Psoas muscle (tissue), 8 donors: ENCODE measurements at places on chromosomes 3 and 15. TPM values are rescaled to one million over a fixed set of nuclear protein-coding genes. Genes with fewer than 3 reads are reported as not detected.
A peak's percentile ranks its signal among the peaks of the same experiment; 100 is the strongest.

DNA sequence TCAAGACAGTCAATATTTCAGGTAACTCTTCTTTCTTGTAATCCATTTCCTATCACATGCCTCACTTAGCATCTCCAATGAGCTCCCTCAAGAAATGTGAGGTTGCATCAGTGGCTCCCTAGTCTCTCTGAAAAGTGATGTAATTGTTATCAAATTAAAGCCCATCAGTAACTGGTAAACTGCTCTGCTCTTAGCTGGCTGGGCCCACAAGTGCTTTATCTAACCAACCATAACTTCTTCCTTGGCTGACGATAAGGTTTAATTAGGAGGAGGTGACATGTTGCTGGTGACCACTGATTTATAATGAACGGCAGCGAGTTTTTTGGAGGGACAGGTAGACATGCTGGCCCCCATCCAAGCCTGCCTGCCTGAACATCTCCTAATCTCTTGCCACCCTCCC, 79.6 kb downstream of the RTP4 start:
- no peak overlapping the region for H3K27ac ChIP-seq
- DNase-seq, result no peak
- H3K27me3 ChIP-seq, result no peaks in the 10 kb centered on the region
- no peaks in the 10 kb centered on the region for H3K4me1 ChIP-seq
- H3K36me3 ChIP-seq, result no peaks in the 10 kb centered on the region

GRCh38 chr3:179768080-179768479, 115.2 kb downstream of the USP13 start:
- H3K27ac ChIP-seq, result no peak overlapping the region
- no peaks in the 10 kb centered on the region for H3K4me1 ChIP-seq
- peaks cover 100% of the 10 kb centered on the region for H3K36me3 ChIP-seq
- H3K27me3 ChIP-seq, result no peaks in the 10 kb centered on the region
- no peak overlapping the region for H3K4me3 ChIP-seq

GRCh38 chr15:61049934-61050333, 179.2 kb downstream of the RORA start:
- H3K4me3 ChIP-seq, result no peak overlapping the region
- no peak for DNase-seq
- H3K27me3 ChIP-seq, result no peaks in the 10 kb centered on the region
- H3K36me3 ChIP-seq, result no peaks in the 10 kb centered on the region
- no peak overlapping the region for H3K27ac ChIP-seq
- H3K4me1 ChIP-seq, result peaks cover 12% of the 10 kb centered on the region

DNA sequence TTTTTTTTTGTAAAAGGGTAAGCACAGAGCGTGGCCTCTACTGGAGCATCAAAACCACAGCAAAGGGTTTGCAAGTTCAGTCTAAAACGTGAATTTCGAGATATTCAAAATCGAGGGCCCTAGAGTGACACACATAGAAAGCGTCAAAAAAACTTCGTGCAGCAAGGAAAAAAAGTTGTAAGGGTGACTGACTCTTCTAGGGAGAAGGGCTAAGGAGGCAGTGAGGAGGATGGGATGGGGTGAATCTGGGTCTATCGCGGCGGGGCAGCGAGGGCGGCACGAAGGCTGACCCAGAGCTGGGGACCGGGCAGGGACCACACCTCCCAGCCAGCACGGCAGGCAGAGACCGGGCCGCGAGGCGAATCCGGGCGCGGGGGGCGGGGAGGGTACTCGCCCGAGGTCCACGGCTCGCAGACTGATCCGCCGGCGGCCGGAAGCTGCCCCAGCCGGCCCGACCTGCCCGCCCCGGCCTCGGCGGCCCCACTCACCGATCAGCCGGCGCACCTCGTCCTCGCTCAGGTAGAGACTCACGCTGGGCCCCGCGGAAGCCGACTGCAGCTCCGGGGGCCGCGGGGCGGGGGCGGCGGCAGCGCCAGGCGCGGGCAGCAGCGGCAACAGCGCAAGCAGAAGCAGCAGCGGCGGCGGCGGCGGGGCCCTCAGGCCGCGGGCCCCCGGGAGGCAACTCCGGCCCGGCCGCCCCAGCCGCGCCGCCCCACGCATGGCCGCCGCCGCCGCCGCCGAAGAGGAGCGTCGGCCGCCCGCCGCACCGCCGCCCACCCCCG, 533 bp downstream of the RYK start:
- no peaks in the 10 kb centered on the region for H3K27me3 ChIP-seq
- H3K4me1 ChIP-seq, result peaks cover 28% of the 10 kb centered on the region
- peak overlapping the region; percentile 95 for H3K27ac ChIP-seq
- peak; percentile 78 for DNase-seq
- H3K4me3 ChIP-seq, result peak overlapping the region; percentile 87
- no peaks in the 10 kb centered on the region for H3K36me3 ChIP-seq

DNA sequence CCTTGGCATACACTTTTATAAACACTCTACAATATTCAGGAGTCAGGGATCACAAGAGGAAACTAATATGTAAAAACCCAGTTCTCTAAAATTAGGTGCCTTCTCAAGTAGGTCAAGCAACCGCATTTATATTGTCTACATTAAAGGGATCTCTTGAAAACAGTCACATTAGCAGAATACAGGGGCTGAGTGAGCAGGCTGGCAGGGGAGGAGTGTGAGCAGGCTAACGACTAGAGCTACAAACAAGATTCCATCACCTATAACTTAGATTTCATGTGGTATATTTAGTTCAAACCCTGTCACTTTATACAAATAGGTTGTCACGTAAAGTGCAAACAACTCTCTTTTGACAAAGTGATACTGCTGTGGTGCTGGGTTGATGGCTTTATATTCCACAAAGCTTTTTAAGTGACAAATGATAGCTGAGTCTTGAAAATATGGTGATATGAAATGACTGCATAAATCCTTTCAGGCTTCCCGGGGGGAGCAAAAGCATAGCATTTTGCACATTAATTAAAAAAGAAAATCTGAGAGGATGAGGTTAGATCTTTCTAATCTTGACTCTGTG, 937.9 kb downstream of the FHIT start:
- no peaks in the 10 kb centered on the region for H3K27me3 ChIP-seq
- no peak overlapping the region for H3K4me3 ChIP-seq
- H3K27ac ChIP-seq, result no peak overlapping the region
- no peak for DNase-seq
- no peaks in the 10 kb centered on the region for H3K36me3 ChIP-seq

GRCh38 chr15:22863356-22863755, 24.9 kb downstream of the NIPA2 start:
- no peak overlapping the region for H3K27ac ChIP-seq
- no peaks in the 10 kb centered on the region for H3K27me3 ChIP-seq
- H3K4me3 ChIP-seq, result no peak overlapping the region
- peaks cover 4% of the 10 kb centered on the region for H3K4me1 ChIP-seq

- H3K36me3 ChIP-seq, result no peaks in the 10 kb centered on the region
- H3K4me1 ChIP-seq, result no peaks in the 10 kb centered on the region
- H3K27me3 ChIP-seq, result no peaks in the 10 kb centered on the region
- H3K27ac ChIP-seq, result no peak overlapping the region
- DNase-seq, result no peak
These were observed 76.0 kb upstream of the SLC25A26 start for GRCh38 chr3:66144568-66145407.

- no peaks in the 10 kb centered on the region for H3K27me3 ChIP-seq
- no peak overlapping the region for H3K27ac ChIP-seq
- DNase-seq, result no peak
- H3K36me3 ChIP-seq, result no peaks in the 10 kb centered on the region
- H3K4me3 ChIP-seq, result no peak overlapping the region
- H3K4me1 ChIP-seq, result no peaks in the 10 kb centered on the region
These were observed 468.0 kb upstream of the IL12A start for GRCh38 chr3:159520638-159521037.

DNA sequence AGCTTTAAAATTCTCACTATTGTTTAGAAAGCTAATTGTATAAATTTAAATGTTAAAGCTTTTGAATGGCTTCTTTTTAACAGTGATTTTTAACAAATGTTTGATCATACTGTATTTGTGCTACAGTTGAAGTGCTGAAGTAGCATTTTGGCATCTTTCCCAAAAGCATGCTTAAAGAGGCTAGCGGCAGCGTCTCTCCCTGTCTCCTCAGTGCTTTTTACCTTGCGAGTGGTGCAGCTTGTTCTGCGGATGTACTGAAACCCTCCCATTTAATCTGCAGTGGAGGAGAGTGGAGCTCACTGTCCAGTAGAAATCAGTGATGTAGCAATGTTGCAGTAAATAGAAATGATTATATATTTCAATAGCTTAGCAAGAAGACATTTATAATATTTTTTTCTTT, 43.7 kb downstream of the LRRC49 start:
- no peak overlapping the region for H3K4me3 ChIP-seq
- no peaks in the 10 kb centered on the region for H3K4me1 ChIP-seq
- no peak for DNase-seq
- H3K27me3 ChIP-seq, result no peaks in the 10 kb centered on the region

DNA sequence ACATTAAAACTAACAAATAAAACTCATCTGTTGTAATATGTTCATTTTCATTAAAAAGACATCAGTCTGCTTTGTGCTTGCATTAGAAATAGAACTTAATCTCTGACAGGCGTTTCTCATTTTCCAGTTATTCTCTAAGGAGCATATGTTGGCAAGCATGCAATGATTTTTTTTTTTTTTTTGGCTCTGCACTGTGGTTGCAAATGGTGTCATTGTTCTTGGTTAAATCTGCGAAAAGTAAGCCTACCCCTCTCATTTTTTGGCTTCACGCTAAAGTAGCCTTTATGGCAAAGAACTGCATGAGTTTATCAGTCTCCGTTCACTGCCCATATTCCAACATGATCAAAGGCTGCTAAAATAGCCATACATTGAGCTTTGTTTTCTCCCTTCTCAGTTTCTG, 403.2 kb downstream of the MECOM start:
- H3K27ac ChIP-seq, result no peak overlapping the region
- no peaks in the 10 kb centered on the region for H3K27me3 ChIP-seq
- no peak for DNase-seq
- no peaks in the 10 kb centered on the region for H3K36me3 ChIP-seq
- H3K4me1 ChIP-seq, result no peaks in the 10 kb centered on the region

DNA sequence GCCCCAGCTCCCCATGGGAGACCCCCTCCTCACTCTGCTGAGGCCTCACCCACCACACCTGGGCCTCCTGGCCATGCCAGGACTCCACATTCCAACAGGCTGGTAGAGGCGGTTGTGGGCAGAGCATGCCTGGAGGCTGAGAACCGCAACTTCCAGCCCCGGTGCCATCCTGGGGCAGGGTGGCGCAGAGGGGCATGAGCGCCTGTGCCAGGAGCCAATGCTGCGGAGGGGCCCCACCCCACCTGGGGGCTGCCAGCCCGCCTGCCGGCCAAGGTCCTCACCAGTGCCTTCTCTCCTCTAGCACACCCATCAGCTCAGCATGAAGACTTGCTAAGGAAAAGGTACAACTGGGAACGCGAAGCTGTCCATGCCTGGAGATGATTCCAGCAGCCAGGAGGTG, 34.3 kb upstream of the SLC6A6 start:
- DNase-seq, result no peak
- H3K4me3 ChIP-seq, result no peak overlapping the region
- peaks cover 36% of the 10 kb centered on the region for H3K4me1 ChIP-seq
- no peak overlapping the region for H3K27ac ChIP-seq
- no peaks in the 10 kb centered on the region for H3K27me3 ChIP-seq

- H3K4me3 ChIP-seq, result no peak overlapping the region
- peaks cover 16% of the 10 kb centered on the region for H3K36me3 ChIP-seq
- H3K4me1 ChIP-seq, result peaks cover 18% of the 10 kb centered on the region
- no peak for DNase-seq
These were observed 1.8 kb upstream of the LAMB2 start for GRCh38 chr3:49134471-49135265.

GRCh38 chr3:138691351-138691750, 82.8 kb downstream of the FAIM start:
- H3K27ac ChIP-seq, result no peak overlapping the region
- no peak overlapping the region for H3K4me3 ChIP-seq
- peaks cover 57% of the 10 kb centered on the region for H3K36me3 ChIP-seq
- no peaks in the 10 kb centered on the region for H3K27me3 ChIP-seq
- DNase-seq, result no peak

DNA sequence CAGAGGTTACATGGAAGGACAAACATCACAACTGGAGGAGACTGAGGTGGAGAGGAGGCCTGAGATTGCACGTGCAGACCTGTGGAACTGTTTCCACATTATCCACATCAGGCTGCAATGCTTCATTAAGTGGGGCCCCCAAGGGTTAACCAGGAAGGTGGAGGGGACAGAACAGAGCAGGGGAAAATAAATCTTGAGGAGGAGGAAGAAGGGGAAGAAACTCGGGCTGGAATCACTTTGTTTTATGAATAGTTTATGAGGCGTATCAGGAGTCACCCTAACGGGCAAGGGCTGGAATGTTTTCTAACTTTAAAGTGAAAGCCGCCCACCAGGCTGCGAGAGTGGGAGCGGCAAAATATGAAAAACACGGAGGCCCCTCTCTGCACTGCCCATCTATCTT, 154.9 kb downstream of the WNT5A start:
- no peaks in the 10 kb centered on the region for H3K36me3 ChIP-seq
- H3K4me3 ChIP-seq, result no peak overlapping the region
- no peaks in the 10 kb centered on the region for H3K4me1 ChIP-seq
- H3K27me3 ChIP-seq, result no peaks in the 10 kb centered on the region
- H3K27ac ChIP-seq, result no peak overlapping the region

- H3K27me3 ChIP-seq, result no peaks in the 10 kb centered on the region
- H3K4me1 ChIP-seq, result peaks cover 32% of the 10 kb centered on the region
- H3K36me3 ChIP-seq, result no peaks in the 10 kb centered on the region
- H3K4me3 ChIP-seq, result no peak overlapping the region
- peak overlapping the region; percentile 72 for H3K27ac ChIP-seq
- DNase-seq, result no peak
These were observed 43.1 kb downstream of the THRB start for GRCh38 chr3:24451461-24452099.

GRCh38 chr3:152113413-152113812, 155.3 kb upstream of the MBNL1 start:
- H3K36me3 ChIP-seq, result no peaks in the 10 kb centered on the region
- H3K27ac ChIP-seq, result no peak overlapping the region
- no peaks in the 10 kb centered on the region for H3K4me1 ChIP-seq
- H3K4me3 ChIP-seq, result no peak overlapping the region

DNA sequence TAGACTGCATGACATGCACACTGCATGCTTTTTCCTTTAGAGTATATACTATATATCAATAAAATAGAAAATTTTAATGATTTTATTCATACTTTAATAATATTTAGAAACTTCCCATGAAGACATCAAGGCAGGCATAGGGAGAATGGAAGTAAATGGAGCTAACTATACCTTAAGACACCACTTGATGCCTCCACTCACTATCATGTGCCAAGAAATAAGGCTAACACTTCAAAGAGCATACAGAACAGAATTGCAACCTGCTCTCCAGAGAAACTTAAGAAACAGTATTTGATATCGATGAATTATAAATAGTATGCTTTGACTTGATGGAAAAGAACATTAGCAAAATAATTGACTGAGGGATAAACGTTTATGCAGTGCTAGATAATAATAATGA, 192.6 kb upstream of the MBNL1 start:
- peaks cover 10% of the 10 kb centered on the region for H3K4me1 ChIP-seq
- H3K27me3 ChIP-seq, result no peaks in the 10 kb centered on the region
- H3K4me3 ChIP-seq, result no peak overlapping the region
- DNase-seq, result no peak
- H3K27ac ChIP-seq, result no peak overlapping the region

The ROBO2 gene
- 0.19 TPM for total RNA-seq

The TLR9 gene
- 0.41 TPM for total RNA-seq

The NR2E3 gene
- total RNA-seq, result not detected

The SLC49A4 gene
- 44.2 TPM for total RNA-seq
